ENCODE measurements at places on chromosomes 6 and 20. TPM values are rescaled to one million over a fixed set of nuclear protein-coding genes. Genes with fewer than 3 reads are reported as not detected.

- H3K4me1 ChIP-seq, result no peaks in the 10 kb centered on the region
- no peak for DNase-seq
- no peak overlapping the region for H3K4me3 ChIP-seq
- peaks cover 5% of the 10 kb centered on the region for H3K36me3 ChIP-seq
- H3K27ac ChIP-seq, result no peak overlapping the region
Measured at GRCh38 chr20:44495257-44495656, 19.6 kb downstream of the TTPAL start.

DNA sequence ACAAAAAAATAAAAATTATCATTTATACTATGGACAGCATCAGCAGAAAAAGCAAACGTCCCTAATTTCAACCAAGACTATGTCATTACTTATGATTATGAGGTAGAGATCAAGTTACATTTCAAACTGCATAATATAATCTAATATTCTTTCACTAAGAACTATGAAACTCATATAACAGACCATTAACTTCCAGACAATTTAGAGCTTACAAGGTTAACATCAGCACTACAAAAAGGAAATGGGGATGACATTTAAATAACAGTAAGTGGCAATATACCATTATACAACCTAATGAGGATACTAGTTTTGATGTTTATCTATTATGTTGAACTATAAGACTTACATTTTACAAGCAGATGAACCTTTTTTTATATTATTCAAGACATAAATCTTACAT lies 261.0 kb upstream of the THEMIS start:
- no peaks in the 10 kb centered on the region for H3K27me3 ChIP-seq
- H3K36me3 ChIP-seq, result no peaks in the 10 kb centered on the region
- H3K4me1 ChIP-seq, result no peaks in the 10 kb centered on the region
- no peak overlapping the region for H3K27ac ChIP-seq
- no peak for DNase-seq

- H3K36me3 ChIP-seq, result no peaks in the 10 kb centered on the region
- H3K27ac ChIP-seq, result no peak overlapping the region
- H3K27me3 ChIP-seq, result no peaks in the 10 kb centered on the region
- DNase-seq, result no peak
- H3K4me1 ChIP-seq, result no peaks in the 10 kb centered on the region
- no peak overlapping the region for H3K4me3 ChIP-seq
Measured at GRCh38 chr6:144145541-144145940, 4.8 kb upstream of the STX11 start.

The BTN1A1 gene
- total RNA-seq, result 0.23 TPM

- no peaks in the 10 kb centered on the region for H3K27me3 ChIP-seq
- DNase-seq, result no peak
- H3K4me3 ChIP-seq, result no peak overlapping the region
Measured at GRCh38 chr6:149821492-149821891, 42.7 kb downstream of the LRP11 start.

The VSX1 gene
- total RNA-seq, result not detected

The ELOVL5 gene
- total RNA-seq, result 193 TPM

- H3K27ac ChIP-seq, result no peak overlapping the region
- H3K36me3 ChIP-seq, result no peaks in the 10 kb centered on the region
- H3K4me3 ChIP-seq, result no peak overlapping the region
- no peak for DNase-seq
- no peaks in the 10 kb centered on the region for H3K4me1 ChIP-seq
- H3K27me3 ChIP-seq, result no peaks in the 10 kb centered on the region
Measured at GRCh38 chr6:140040396-140040795, 665.9 kb upstream of the CITED2 start.

GRCh38 chr6:28985462-28986164 lies 19.5 kb downstream of the ZNF311 start:
- H3K27ac ChIP-seq, result peak overlapping the region; percentile 85
- peak; percentile 94 for DNase-seq
- no peaks in the 10 kb centered on the region for H3K4me1 ChIP-seq

DNA sequence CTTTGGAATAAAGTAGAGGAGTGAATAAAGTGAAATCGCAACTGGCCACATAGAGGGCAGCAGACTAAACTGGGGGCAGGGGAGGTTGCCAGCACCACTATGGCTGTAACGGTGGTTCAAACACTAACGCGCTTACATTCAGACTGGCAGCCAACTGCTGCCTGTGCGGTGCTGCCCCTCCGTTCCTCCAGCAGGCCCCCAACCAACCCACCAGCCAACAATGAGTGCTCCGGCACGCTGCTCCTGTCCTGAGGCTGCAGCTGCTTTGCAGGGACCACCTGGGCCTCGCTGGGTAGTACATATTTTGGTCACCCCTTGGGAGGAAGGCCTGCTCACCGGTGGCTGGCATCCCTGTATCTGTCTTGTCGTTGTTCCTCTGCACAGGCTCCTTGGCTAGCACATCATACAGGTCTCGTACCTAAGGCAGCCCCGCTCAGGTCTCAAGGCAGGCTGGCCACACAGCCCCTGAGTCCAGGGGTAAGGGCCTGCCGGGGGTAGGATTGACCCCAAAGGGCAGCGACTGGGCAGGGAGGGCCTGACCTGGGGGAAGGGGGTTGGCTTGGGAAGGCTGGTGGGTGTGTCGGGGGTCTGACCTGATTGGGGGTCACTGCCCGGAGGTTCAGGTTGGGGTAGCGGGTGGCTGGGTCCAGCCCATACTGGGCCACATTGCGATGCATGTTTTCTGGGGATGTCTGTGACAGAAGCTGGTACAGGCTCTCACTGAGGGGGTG lies 6.3 kb downstream of the MICAL1 start:
- no peak overlapping the region for H3K27ac ChIP-seq
- H3K27me3 ChIP-seq, result no peaks in the 10 kb centered on the region
- no peaks in the 10 kb centered on the region for H3K4me1 ChIP-seq
- H3K4me3 ChIP-seq, result no peak overlapping the region
- DNase-seq, result no peak

The ESR1 gene
- 5.6 TPM for total RNA-seq

The PTK6 gene
- 1.1 TPM for total RNA-seq

DNA sequence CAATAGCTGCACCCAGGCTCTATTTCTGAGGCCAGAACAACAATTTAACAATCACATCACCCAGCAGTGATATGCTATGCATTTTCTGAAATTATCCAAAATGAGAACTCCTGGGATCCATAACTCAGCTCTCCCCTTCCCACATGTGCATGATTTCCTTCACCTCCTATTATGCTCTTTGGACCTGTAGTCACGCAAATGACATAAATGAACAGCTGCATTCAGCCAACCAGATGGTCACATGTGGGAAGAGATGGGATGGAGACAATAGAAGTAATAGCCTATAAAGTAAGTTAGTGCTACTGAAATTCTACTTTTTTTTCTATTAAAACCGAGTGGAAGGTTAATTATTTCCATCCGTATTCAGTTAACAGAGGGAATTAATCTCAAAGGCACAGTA lies 662.1 kb upstream of the ID4 start:
- no peak overlapping the region for H3K27ac ChIP-seq
- no peaks in the 10 kb centered on the region for H3K36me3 ChIP-seq
- H3K27me3 ChIP-seq, result no peaks in the 10 kb centered on the region
- DNase-seq, result no peak

The TNFRSF21 gene
- 22.5 TPM for total RNA-seq

The TBXT gene
- 0.23 TPM for total RNA-seq

- no peaks in the 10 kb centered on the region for H3K36me3 ChIP-seq
- no peak for DNase-seq
- no peaks in the 10 kb centered on the region for H3K4me1 ChIP-seq
- H3K27ac ChIP-seq, result no peak overlapping the region
- no peak overlapping the region for H3K4me3 ChIP-seq
Measured at GRCh38 chr20:35899064-35899463, 55.2 kb downstream of the SCAND1 start.

DNA sequence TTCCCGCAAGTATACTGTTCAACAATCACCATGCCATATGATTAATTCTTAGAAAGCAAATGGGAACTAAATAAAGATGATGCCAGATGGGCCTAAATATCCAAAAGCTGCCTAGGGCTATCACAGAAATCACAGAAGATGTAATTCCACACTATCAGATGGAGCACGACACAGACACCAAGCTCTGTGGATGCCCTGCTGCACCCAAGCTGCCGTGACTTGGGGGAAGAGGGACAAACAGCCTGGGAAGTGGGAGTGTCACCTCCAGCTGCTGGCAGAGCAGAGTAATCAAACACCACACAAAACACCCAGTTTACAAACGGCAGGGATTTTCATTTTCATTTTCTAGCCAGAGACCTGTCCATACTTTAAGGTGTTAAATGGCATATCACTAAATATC lies 35.7 kb downstream of the PDE10A start:
- no peaks in the 10 kb centered on the region for H3K36me3 ChIP-seq
- H3K27ac ChIP-seq, result no peak overlapping the region
- H3K27me3 ChIP-seq, result no peaks in the 10 kb centered on the region
- no peaks in the 10 kb centered on the region for H3K4me1 ChIP-seq
- no peak for DNase-seq
- no peak overlapping the region for H3K4me3 ChIP-seq

The CRYBG1 gene
- total RNA-seq, result 75.4 TPM

- DNase-seq, result no peak
- H3K27ac ChIP-seq, result no peak overlapping the region
- no peak overlapping the region for H3K4me3 ChIP-seq
- no peaks in the 10 kb centered on the region for H3K4me1 ChIP-seq
Measured at GRCh38 chr6:148846778-148847761, 100.2 kb downstream of the UST start.

GRCh38 chr6:130063806-130064205 lies 45.4 kb downstream of the L3MBTL3 start:
- no peaks in the 10 kb centered on the region for H3K36me3 ChIP-seq
- H3K27ac ChIP-seq, result no peak overlapping the region
- no peaks in the 10 kb centered on the region for H3K4me1 ChIP-seq
- H3K4me3 ChIP-seq, result no peak overlapping the region
- DNase-seq, result no peak
- H3K27me3 ChIP-seq, result no peaks in the 10 kb centered on the region

The HNF4A gene
- not detected for total RNA-seq

DNA sequence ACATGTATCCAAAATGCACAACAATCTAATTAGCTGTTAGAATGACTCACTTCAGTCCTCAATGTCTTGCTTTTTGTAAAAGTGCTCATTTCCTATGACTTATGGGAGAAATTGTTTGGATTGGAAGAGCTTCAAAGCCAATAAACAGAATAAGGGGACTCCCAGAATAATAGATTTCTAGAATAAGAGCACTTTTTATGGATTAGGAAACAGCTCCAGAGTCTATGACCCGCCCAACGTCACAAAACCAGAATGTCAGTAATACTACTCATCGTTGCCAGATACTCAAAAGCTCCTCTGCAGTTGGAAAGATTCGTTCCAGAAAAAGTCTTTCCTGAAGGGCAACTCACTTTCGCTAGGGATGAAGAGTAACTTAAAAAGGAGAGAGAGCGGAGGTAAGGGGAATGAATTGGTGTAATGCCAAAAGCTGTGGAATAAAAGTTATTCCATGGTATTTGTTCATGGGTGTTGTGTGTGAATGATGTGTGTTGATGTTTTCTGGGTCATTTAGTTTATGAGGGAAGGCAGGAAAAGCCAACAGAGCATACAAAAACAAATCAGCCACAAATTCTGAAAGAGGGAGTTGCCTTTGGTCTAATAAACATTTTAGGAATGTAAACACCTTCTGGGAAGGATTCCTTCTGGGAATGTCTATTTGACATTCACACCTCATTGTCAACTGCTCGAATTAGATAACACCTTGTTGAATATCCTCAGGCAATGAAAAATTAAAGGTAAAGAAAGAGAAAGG lies 64.6 kb downstream of the SYNE1 start:
- H3K27ac ChIP-seq, result peak overlapping the region; percentile 13
- H3K27me3 ChIP-seq, result no peaks in the 10 kb centered on the region
- H3K4me1 ChIP-seq, result no peaks in the 10 kb centered on the region
- H3K4me3 ChIP-seq, result no peak overlapping the region
- DNase-seq, result peak; percentile 26

The SLC52A3 gene
- 221 TPM for total RNA-seq

The MUCL3 gene
- not detected for total RNA-seq

DNA sequence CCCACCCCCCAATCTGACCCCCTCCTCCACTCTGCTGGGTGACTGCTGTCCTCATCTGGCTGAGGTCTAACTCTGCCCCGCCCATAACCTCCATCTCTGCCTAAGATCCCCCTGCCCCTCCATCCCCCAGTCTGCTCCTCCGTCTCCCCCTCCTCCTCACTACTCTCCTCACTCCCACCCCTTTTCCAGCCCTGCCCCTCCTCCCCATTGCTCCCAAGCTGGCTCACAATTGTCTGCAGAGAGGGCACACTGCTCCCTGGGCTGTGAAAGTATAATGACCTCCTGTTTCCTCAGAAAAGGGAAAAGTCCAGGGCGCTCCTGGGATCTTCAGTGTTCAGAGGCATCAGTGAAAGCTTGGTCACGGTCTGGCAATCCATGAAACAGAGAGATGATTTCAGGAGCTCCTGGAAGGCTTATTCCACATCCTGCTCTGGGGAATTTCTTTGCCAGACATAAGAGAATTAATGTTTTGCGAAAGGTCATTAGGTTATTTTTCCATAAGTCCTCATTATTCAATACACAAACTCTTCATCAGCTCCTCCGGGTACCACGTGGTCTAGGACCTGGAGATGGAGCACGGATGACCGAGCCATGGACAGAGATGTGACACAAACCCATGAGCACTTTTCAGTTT lies 21.5 kb downstream of the CST5 start:
- no peaks in the 10 kb centered on the region for H3K27me3 ChIP-seq
- H3K4me3 ChIP-seq, result no peak overlapping the region
- H3K4me1 ChIP-seq, result no peaks in the 10 kb centered on the region
- H3K36me3 ChIP-seq, result no peaks in the 10 kb centered on the region
- no peak for DNase-seq

The FAM229B gene
- total RNA-seq, result 13.7 TPM

DNA sequence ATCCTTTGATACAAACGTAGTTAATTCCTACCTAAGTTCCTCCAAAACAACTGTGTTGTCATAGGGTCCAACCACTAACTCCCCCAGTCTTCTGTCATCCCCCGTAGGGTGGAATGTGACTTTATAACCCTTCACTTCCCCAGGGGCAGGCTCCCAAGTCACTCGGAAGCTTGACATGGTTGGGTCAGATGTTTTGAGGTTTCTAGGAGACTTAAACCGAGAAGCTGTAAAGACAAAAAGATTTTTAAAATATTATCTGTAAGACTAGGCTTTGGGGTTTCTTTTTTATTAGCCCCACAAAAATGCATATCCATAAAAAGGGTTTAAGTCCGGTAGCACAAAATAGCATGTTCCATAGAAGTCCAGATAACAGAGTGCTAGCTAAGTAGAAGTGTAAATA lies 50.2 kb downstream of the COL12A1 start:
- no peak overlapping the region for H3K4me3 ChIP-seq
- no peaks in the 10 kb centered on the region for H3K36me3 ChIP-seq
- no peaks in the 10 kb centered on the region for H3K27me3 ChIP-seq

DNA sequence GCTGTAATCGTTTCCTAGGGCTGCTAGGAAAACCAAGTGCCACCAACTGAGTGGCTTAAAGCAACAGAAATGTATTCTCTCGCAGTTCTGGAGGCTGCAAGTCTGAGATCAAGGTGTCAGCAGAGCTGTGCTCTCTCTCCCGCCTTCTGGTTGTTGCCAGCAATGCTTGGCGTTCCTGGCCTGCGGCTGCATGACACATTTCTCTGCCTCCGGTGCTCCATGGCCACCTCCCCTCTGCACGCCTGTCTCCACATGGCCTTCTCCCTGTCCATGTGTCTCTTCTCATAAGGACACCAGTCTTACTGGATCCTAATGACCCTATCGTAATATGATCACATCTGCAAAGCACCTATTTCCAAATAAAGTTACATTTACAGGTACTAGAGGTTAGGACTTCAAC lies 91.7 kb upstream of the AKAP12 start:
- H3K27me3 ChIP-seq, result no peaks in the 10 kb centered on the region
- no peak overlapping the region for H3K4me3 ChIP-seq
- H3K36me3 ChIP-seq, result no peaks in the 10 kb centered on the region
- H3K27ac ChIP-seq, result no peak overlapping the region

The RALGAPA2 gene
- total RNA-seq, result 53.2 TPM
